ENCODE measurements at places on chromosomes 13 and 19.
A peak's percentile ranks its signal among the peaks of the same experiment; 100 is the strongest.

- no peak for DNase-seq
Measured at GRCh38 chr13:44412346-44412935, 38.8 kb downstream of the SERP2 start.

DNA sequence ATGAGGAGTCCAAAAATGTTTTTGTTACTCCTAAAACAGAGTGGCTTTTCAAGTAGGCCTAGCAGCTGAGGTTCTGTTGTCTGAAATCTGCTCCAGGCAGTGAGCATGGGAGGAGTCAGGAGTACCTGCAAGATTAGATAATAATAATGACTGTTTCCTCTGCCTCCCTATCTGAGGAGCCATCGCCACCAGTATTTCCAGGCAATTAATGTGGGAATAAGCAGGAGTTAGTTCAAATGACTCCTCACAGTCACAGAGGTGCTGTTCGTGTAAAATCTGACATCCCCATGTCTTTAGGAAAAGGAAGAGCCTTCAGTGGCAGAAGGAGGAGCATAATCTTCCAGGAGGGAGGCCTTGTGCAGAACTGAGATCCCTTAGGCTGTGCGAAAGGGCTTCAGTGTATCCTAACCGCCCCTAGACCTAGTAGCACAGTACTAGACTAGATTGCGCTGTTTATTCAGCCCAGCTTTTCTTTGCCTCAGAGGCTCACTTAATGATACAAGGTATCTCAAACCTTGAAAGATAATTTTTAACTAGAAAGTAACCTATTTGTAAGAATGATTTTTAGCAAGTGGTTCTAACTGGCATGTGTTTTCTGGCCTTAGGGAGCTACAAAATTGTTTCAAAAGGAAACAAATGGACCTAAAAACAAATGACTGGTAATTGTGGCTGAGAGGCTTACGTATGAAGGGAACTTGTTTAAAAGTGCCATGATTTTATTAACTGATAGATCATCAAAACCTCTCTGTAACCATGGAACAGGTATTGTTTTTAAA, 49.0 kb downstream of the FREM2 start:
- DNase-seq = no peak

DNA sequence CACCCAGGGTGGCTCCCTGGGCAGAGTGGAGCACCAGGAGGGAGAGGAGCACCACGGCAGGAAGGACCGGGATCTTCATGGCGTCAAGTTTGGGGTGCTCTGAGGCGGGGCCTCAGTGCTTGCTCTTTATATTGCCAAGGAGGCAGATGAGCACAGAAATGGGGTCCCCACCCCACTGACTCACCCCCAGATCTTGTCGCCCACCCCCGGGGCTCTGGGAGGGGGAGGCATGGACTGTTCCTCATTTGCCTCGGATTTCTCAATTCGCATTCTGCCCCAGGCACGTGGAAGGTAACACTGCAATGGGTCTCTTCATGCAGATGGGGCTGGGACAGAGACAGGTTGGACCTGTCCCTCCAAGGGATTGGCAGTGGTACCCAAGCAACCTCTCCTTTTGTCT, at the start of gene KRTDAP:
TSS of gene KRTDAP (minus strand) at position 101 of the 400 bp plus-strand sequence. CDS start at position 79, 22 bp downstream.
- no peak for DNase-seq

DNA sequence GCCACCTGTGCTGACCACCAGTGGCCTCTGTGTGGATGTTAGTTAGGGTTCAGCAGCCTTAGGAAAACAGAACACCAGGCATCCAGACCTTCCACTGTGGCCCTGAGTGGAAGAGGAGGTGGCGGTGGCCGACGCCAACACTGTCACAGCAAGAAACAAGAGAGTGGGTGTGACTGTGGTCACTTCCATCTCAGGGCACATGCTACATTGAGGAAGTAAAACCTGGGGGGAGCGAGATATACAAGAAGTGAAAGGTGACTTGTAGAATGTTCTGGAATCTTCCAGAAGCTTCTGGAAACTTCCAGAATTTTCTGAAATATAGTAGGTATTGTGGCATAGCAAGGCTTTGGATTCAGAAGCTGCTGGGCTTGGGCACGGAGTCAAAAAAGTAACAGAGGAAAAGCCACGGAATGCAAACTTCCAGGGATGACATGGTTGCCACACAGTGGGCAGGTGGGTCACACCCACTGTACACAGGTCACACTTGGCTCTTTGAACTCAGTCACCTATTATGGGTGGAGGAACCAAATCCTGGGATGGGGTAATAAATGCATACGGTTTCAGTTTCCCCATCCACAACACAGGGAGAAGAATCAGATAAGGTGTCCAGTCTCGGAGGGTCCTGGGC, 24.3 kb downstream of the GNG7 start:
- DNase-seq = no peak

DNA sequence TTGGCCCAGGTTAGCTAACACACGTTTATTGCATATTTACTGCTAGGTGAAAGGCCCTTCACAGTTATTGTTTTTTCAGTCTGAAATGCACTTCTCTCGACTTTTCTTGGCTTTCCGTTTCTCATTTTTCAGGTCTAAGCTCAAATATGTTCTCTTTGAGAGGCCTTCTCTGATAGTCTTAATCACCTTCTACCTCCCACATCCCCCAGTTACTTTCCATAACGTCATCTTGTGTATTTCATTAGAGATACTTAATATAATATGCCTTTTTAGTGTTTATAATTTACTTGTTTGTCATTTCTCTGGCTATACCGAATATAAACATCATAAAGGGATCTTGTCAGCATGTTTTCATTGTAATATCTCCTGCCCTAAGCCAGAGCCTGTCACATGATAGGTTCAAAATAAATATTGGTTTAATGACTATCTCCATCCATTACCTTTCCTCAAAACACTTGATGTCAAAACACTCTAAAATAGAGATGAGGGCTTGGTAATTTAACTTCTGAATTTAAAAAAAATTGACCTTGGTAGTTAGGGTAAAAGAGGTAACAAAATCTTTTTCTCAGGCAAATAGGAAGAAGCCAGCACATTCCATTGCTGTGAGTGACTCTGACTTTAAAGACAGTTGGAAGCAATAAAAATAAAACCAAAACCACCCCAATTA, 168.6 kb upstream of the RFC3 start:
- DNase-seq = no peak

- no peak for DNase-seq
Measured at GRCh38 chr13:112170823-112171569, 104.0 kb downstream of the SOX1 start.

GRCh38 chr13:80105350-80105749, 235.6 kb downstream of the SPRY2 start:
- no peak for DNase-seq

DNA sequence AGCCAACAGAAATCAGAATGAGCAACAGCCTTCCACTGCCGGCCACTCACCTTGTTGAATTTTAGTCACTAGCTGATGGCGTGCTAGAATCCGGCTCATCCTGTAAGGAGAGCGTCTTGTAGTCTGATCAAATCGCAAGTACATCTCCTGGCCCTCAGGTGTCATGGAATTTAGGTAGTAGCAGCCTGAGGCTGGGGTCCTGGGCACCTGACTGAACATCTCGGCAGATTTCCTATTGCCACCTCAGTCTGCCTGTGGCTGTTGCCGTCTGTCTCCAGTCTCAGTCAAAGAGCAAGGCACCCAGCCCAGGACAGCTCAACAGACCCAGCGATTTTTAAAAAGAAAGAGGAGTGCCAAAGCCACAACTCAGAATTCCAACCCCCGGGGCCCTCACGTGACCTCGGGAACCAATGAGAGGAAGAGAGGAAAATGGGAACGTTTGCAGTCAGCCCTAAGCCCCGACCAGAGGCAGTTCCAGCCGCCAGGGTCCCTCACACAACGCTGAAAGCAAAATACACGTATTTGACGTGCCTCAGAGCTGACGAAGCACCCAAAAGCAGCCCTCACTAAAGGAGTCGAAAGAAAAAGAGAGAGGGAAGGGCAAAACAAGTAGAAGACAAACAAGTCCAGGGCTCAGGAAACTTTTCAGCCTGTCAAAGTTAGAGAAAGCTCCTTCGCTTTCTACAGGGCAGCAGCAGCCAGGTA, at the start of gene STARD13:
TSS of gene STARD13 (minus strand) at position 336 of the 705 bp plus-strand sequence. CDS start at position 219, 117 bp downstream.
- peak; percentile 67 for DNase-seq

- DNase-seq = no peak
Measured at GRCh38 chr19:46478356-46478986, 7.1 kb upstream of the PNMA8A start.

DNA sequence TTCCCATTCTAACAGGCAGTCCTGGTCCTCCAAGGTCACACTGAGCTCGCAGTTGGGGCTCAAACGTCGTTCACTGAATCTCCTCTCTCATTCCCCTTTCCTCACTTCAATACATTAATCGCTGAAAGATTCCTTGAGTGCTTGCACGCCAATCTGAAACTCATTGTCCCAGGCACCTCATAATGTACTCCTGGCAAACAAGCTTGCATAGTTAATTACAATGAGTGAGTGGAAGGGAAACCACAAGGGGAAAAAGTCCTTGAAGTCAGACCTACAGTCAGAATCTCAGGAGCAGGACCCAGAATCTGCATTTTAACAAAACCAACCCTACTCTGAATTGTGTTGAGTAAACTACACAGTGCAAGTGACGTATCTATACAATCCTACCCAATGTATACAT, 86.9 kb downstream of the CRYL1 start:
- DNase-seq = no peak

DNA sequence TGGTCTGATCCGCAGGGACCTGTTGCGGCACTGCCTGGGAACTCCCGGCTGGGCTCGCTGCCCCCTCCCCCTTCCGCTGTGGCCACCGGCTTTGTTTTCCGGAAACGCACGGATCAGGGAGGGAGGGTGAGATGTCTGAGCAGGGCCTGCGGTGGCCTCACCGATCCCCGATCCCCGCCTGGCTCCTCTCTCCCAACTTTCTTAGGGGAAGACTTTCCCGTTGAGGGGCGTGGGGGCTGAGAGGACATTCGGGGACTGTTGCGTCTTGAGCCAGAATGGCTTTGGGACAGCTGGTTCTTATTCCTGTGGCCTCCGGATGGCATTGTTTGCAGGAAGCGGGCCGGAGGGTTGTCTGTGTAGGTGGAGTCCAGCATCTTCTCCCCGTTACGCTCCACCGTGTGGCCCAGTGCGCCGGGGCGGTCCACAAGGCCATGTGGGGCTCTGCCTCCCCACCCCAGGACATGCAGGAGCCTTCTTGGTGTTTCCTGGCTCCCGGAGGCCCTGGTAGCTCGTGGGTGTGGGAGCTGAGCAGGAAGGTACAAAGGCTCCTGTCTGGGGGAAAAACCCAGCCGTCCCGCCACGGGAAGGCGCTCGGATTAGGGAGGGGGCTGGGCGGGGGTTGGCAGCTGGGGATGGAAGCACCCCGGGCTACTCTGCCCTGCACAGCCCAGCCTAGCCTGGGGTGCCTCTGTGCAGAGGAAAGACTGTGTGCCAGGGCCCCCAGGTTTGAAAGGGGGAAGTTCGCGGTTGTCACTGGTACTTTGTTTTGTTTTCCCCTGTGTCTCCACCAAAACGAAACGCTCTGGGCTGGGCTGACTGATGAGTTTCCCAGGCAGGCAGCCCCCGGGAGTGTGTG, 1.3 kb downstream of the CSNK1G2 start:
- DNase-seq = peak; percentile 18

- peak; percentile 21 for DNase-seq
Measured at GRCh38 chr13:98507282-98507797, 69.6 kb downstream of the STK24 start.

GRCh38 chr19:1657746-1658145, 5.3 kb upstream of the TCF3 start:
- no peak for DNase-seq

- DNase-seq = no peak
Measured at GRCh38 chr13:103556681-103557080, 490.5 kb upstream of the SLC10A2 start.

GRCh38 chr13:66624302-66624701, 605.8 kb downstream of the PCDH9 start:
- no peak for DNase-seq

- DNase-seq = no peak
Measured at GRCh38 chr13:88031980-88032559, 360.9 kb downstream of the SLITRK5 start.
